ENCODE measurements at places on chromosomes 2 and 18.
A peak's percentile ranks its signal among the peaks of the same experiment; 100 is the strongest.

- peak; percentile 39 for DNase-seq
Measured at GRCh38 chr2:28387082-28387960, 5.3 kb upstream of the FOSL2 start.

GRCh38 chr2:123163398-123163797, 861.7 kb upstream of the CNTNAP5 start:
- no peak for DNase-seq

GRCh38 chr2:236981701-236982485, 103.8 kb upstream of the COPS8 start:
- no peak for DNase-seq

- no peak for DNase-seq
Measured at GRCh38 chr18:57833441-57834101, 30.5 kb upstream of the ATP8B1 start.

DNA sequence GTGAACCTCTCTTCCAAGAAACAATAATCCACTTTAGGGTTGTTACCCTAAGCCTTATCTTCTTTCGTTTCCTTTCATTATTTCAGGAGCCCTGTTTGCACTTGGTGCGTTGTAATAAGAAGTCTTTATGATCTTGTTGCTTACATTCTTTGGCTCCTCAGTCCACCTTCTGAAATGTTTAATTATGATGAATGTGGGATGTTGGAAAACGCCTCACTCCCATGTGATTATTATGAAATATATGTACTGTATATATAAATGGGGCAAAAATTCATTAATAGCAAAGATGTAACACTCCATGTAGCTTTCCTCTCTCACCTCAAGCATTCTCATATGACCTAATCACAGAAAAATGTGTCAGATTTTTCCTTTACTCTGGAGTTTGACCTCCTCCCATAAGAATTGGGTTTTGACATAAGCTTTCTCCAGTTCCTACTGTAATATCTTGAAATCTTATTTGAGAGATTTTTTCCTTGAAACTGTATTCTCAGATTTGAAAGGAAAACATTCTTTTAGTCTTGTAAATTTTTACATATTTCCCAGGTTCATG, 397.2 kb upstream of the FANCL start:
- peak; percentile 21 for DNase-seq

DNA sequence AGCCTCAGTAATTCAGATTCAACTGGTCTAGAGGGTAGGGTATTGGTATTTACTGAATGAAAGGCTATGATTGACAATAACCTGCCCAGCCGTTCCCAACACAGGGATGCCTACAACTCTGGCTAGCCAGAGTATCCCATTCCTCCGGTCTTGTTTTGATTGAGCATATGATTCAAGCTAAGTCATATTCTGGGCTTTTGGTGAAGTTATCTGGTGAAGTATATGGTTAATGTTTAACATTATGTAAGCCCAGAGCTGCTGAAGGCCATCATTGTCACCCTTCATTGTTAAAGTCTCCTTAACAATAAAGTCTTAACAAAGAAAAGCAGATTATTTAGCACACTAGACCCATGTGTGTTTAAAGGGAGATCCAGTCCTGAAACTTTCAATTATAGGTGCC, 152.6 kb downstream of the EXOC6B start:
- DNase-seq, result no peak

DNA sequence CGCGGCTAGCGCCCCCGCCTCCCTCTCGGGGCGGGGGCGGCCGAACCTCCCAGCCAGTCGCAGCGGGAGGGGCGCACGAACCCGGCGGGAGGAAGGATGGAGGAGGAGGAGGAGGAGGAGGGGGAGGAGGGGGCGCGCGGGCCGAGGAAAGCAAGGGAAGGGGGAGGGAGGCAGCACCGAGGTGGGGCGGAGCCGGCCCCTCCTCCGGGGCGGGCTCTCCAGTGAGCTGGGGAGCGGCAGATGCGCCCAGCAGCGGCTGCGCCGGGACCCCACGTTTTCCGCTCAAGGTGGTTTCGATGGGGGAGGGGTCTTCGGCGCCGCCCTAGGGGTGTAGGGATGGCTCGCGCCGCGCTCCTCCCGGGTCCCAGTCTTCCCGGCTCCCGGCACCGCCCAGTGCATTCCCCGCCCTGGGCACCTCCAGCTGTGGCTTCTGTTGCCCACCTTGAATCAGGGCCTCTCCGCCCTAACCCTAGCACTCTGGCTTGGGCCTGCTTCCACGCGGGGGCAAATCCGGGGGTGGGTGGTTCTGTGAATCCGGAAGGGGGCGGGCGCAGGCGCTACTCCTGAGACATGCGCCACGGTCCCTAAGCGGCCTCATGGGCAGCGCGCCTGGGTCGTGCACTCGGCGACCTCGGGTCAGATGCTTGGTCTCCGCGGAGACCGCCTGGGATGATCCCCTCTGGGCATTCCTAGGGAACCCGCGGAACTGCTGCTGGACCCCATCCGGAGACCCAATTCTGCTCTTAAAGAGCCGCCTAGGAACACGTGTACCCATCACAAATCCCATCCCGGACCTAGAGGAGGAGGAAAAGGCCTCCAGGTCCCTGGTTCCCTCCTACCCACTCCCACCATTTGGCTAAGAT, at the start of gene FBXO41:
FBXO41 (minus strand) TSS at position 183 of the 863 bp plus-strand sequence. CDS start 14,848 bp downstream, outside the sequence.
- no peak for DNase-seq

GRCh38 chr18:46212398-46212797, 108.2 kb downstream of the HAUS1 start:
- DNase-seq, result no peak

- DNase-seq, result peak; percentile 96
Measured at GRCh38 chr2:43075054-43075593, 151.3 kb downstream of the ZFP36L2 start.

- DNase-seq, result peak; percentile 60
Measured at GRCh38 chr2:134359367-134360081, 105.7 kb downstream of the MGAT5 start.

GRCh38 chr2:59680863-59681262, 872.6 kb downstream of the BCL11A start:
- peak; percentile 5 for DNase-seq

DNA sequence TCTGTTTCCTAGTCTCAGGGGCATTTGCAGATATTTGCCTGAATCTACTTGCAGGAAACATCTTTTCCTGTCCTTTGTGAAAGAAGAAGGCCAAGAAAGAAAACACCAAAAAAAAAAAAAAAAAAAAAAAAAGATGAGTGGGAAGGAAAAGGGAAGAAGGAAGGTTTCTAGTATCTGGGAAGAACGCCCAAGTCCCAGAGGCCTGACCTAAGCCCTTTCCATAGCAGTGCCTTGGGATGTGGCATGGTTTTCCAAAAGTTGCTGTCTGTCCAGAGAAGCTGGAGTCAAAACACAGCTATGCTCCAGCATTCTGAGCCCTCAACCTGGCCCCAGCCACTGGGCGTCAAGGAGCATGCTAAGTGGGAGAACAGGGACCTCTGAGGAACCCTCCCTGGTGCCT, 123.5 kb downstream of the INHBB start:
- DNase-seq, result no peak

DNA sequence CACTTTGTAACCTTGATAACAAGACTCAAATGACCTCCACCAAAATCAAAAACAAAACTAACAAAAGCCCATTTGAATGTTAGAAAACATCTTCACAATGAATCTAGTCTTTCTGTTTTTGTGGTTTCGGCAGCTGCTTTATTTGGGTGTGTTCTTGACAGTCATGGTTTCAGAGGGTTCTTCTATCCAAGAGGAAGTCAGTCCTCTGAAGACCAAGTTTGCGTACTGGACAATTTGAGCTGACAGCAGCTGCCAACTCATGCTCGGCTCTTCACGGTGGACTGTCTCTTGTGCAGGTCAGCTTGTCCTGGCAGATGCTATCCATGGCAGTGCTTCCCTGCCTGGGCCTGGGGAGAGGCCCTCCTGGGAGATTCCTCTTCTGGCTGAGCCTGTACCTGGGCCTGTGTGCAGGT, 91.0 kb downstream of the TMEM17 start:
- DNase-seq, result no peak

DNA sequence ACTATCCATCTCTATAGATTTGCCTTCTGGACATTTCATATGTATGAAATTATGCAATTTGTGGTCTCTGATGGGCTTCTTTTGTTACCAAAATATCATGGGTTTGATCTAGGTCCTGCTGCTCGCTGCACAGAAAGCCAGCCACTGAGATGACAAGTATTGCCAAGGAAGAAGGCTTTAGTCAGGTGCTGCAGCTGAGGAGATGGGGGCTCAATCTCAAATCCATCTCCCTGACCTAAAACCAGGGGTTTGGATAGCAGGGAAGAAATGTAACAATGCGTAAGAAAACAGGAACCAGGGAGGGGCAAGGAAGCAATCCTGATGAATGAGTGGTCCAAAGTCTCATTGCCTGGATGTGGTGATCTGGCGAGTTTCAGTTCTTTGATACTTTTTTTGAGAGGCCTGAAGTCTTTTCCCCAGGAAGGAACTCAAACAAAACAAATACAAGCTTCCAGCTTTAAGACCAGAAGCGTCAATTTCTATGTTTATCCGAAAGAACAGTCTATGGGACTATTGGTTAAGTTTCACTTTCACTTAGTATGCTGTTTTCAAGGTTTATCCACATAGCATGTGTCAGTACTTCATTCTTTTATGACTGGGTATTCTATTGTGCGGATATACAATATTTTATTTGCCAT, 3.4 kb upstream of the CKAP2L start:
- no peak for DNase-seq

- DNase-seq, result peak; percentile 64
Measured at GRCh38 chr2:9941196-9941995, 10.1 kb upstream of the GRHL1 start.

DNA sequence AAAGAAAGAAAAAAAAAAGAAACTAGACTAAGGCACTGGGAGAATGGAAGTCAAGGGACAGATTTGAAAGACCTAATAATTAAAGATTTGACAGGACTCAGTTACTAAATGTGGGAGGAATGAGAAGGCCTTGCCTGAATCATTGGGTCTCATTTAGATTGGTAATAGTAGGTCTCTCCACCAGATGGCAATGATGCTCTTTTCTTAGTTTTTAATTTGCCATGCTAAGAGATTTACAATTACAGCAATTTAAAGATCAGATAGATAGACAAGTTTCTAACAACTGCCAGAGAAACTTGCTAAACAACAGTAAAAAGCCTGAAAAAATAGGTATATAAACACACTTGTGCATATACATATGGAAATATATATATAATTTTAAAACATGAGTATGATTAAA, 153.0 kb downstream of the TMEM247 start:
- DNase-seq, result peak; percentile 41
